Neuronal stem cell (in vitro differentiated cells): ENCODE measurements at places on chromosomes 11 and 22.

DNA sequence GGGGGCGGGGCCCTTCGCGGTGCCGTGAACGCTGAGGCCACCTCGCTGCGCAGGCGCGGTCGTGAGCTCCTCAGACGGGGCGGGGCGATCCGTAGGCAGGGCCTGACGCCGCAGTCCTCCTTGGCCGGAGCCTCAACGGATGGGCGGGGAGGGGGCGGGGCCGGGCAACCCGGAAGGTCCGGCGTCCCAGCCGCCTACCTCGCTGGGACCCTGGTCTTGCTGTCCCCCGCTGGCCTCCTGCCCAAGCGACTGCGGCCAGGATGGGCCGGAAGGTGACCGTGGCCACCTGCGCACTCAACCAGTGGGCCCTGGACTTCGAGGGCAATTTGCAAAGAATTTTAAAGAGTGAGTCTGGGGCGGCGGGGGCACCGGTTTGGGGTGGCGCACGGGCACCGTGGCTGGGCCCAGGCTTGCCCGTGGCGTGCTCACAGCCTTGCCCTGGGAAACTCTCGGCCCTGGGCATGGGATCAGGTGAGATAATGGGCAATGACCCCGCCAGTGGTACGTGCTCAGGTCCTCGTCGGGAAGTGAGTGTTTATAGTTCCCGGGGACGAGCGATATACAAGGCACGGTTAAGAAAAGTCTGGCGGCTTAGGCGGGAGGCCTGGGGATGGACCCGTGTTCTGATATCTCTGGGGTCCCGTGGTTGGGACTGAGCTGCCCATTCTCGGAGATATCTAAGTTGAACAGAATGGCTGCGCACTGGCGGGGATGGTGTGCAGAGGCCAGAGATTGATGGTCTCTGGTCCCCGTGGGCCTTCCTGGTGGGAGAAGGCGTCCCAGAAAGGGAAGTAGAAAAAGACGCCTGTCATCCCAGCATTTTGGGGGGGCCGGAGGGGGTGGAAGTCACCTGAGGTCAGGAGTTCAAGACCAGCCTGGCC, at the start of gene NADSYN1:
NADSYN1 (plus strand) TSS at position 167 of the 881 bp plus-strand sequence; CDS start at position 261, 94 bp downstream.
- peak; percentile 92 for DNase-seq

- no peak for DNase-seq
Observed at GRCh38 chr11:33475993-33476392, 218.8 kb downstream of the HIPK3 start.

DNA sequence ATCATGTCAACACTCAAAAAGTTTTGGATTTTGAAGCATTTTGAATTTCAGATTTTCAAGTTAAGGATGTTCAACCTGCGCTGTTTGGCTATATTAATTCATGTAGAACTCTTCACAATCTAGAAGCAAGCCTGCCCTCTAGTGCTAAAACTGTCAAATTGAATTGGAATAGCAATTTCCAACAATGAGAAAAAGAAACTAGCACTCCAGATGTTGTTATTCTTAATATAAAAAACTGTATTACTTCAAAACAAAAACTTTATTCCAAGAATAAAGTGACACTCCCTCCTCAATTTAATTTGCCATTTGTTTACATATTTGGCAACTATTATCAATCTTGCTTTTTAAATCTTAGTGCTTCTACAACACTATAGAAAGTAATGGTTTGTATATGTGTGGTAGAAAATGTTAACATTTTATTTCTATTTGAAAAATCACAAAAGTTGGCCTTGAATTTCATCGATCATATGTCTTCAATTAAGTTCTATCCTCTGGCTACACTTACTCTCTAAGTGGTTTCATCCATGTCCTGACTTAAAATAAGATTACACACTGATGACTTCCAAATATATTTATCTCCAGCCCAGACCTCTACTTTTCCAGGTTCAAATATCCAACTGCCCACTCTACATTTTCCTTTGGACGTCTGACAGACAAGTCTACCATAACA, 36.6 kb downstream of the DCUN1D5 start:
- peak; percentile 3 for DNase-seq

DNA sequence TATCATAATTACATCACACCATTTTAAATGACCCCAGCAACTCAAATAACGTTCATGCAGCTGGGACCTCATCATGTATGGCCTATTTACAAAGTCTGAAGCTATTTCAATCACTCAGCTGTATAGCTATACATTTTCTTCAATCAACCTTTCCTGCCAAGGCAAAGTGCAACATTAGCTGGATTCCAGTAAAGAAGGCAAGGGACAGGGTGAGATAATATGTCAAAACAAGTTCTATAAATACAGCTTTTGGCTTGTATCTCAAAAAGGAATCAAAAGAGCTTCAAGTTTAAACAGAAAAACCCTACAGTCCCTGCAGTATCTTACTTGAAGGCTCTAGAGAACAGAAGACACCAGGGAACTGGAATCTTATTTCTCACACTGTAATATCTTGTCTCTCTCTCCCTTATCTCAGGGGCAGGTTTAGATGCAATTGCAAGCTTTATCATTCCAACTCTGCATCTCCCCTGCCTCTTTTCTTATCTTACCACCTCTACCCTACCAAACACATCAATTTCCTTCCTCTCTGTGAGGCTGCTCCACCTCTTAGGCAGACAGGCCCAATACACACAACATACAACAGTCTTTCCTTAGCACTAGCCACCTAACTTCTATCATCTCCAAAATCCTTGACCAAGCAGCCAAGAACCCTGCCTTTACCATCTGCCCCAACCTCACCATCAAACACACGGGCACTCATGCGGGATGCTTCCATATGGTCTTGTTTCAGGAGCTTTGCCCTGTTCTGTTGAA, 34.5 kb downstream of the CELF1 start:
- no peak for DNase-seq

GRCh38 chr22:41499624-41500280, 30.8 kb downstream of the ACO2 start:
- DNase-seq, result no peak

DNA sequence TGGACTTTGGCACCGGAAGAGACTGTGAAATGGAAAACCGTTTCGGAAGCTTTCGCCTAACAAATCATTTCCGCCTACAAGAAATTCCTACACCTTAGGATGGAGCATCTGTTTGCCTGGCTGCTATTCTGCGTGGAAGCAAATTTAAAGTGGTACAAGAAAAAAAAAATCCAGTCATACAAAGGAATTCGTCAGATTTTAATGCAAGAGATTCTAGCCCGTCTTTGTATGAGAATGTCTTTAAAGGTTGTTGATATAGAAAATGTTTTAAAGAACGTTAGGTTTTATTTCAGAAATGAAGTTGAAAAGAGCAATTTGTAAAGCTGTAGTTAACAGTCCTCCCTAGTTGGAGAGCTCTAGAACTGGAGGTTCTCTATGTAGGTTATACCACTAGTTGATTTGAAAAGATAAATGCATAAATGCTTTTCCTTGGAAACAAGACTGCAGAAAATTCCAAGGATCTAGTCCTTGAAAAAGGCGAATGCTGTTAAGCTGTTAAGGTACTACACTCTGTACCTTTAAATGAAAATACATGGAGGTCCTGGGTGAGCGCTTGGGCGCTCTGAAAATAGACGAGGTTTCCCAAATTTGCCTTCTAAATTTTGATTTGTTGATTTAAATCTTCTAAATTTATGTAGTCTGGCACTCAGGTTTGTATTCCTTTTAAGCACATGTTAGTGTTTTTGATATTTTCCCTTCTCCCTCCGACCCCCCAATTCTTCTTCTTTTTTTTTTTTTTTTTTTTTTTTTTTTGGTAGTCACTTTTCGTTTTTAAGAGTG, 2.4 kb downstream of the NCR3LG1 start:
- DNase-seq, result no peak

DNA sequence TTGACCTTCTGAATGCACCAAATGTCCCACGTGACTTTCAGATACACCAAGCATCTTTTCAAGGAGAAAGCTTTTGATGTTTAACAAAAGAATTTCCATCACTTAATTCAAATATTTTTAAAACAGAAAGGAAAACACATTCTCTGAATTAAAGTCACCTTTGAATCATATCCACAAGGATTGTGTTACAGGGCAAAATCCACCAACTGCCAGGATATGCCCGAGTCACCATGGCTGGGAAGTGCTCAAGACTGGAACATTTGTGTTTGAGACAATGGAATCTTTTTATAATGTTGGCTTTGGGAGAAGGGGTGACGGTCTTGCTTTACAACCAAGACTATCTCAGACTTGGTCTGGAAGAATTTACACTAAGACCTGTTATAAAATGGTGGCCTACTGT, 40.8 kb downstream of the BID start:
- no peak for DNase-seq

DNA sequence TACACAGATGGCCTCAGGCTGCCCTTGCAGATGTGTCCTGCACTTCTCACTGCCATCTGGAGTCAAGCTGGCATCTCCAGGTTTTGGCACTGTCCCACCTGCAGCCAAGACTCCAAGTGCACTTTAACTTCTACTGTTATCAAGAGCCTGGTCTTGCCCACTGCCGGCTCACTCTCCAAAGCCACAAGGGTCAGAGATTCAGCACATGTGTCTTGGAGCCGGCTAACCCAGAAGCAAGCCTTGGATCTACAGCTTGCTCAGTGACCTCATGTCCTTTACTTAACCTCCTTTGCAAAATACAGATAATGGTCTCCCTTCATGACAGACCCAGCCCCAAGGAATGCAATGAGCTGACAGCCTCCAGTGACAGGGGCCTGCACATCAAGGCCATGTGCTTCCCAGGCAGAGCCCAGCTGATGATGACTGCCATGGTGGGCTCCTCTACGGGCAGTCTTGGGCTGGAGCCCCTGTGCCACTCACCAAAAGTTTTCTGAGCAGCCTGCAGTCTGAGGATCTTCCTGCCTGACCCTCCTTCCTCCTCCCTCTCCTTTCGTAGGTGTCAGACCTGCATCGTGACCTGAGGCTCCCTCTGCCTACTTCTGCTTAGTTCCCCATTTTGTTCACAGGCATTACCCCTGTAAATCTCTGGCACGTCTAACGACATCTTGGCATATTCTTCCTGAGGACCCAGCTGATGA, 9.0 kb downstream of the TP53AIP1 start:
- no peak for DNase-seq

DNA sequence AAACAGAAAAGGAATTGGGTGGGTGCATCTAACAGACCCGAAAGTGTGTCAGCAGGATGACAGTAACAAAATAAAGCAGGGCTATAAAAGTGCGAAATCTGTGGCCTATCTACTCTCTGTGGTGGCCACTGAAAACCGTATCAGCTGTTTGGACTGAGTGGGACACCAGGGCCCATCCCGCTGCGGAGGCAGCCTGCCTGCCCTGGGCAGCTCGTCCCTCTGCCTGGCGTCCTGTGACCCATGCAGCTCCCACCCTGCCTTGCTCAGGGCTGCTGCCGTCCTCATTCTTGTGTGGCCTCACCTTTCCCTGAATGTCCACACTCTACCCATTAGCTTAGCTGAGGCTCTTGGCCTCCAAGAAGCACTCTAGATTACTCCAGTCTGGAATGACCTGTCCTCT, 30.4 kb downstream of the CARS1 start:
- no peak for DNase-seq

DNA sequence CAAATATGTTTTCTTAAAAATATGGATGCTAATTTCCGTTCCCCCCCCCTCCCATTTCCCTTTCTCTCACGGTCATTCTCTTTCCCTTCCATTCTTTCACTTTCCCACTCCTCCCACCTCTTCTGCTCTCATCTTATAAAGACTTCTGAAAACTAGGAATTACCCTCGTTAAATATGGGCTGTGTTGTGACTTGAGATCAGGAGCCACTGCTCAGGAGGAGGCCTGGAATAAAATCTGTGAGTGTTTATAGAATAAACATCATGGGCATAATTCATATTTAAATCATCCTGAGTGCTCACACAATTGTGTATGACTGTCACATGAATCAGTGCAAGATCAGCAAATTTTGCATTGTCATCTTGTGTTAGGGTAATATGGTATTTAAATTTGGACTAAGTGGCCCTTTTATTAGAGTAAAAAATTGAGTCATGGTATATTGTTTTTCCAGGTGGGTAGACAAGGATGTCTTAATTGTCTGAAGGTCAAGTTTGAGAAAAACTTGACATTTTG, 208.0 kb downstream of the DDX10 start:
- no peak for DNase-seq

- no peak for DNase-seq
Observed at GRCh38 chr11:77400775-77401449, 73.0 kb downstream of the PAK1 start.

- no peak for DNase-seq
Observed at GRCh38 chr11:73961321-73961720, 10.5 kb downstream of the DNAJB13 start.

GRCh38 chr11:119409731-119410130, 13.2 kb downstream of the THY1 start:
- no peak for DNase-seq

DNA sequence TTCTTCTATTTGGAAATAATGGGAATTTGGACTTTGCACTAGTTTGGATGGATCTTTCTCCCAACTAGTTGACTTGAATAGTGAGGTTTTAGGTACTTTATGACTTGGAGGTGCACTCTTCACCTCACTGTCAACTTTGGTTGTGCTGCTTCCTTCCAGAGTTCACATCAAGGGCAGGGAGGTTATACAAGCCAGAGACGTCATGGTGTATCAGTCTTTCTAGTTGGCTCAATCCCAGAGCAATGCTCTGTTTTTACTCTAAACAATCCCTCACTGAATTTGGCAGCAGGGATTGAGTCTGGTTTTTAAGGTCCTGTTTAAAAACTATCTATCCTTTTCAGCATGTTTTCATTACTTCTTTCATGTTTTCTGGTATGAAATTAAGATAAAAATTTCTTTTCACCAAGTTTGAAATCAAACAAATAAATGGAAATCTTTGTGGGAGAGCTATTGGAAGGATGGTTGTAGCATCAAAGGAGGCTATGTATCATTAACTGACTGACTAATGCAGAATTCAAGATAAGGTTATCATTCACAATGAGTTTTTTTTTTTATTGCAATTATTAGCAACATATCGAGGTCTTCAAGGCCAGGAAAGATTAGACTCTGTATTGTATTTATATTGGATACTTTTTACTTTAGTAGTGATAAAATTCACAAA, 28.0 kb upstream of the ZBED5 start:
- no peak for DNase-seq

DNA sequence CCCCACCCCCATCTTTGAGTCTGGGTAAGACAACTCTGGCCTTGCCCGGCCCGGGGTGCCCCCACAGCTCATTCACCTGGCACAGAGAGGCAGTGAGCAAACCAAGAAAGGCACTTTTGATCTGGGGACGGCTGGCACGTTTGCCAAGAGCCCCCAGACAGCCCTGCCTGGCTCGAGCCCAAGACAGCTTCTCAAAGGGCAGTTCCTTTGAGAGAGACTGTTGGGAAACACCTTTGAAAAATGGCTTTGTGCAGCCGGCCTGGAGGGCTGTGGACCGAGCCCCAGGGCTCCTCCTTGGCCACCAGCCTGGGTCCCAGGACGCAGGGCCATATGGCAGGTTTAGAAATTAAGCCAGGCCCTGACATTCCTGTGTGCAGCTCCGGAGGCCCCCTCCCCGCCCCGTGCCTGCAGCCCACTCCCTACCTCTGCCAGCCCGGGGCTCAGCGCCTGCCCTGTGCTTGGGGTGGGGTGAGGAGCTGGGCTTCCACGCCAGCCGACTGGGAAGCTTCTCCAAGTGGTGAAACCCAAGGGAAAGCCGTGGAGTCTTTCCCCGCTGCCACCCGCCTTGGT, 50.2 kb upstream of the SMIM38 start:
- DNase-seq, result no peak
